ENCODE measurements at places on chromosomes 12 and 14.

- DNase-seq, result no peak
Observed at GRCh38 chr12:76533331-76533730, 26.2 kb downstream of the OSBPL8 start.

DNA sequence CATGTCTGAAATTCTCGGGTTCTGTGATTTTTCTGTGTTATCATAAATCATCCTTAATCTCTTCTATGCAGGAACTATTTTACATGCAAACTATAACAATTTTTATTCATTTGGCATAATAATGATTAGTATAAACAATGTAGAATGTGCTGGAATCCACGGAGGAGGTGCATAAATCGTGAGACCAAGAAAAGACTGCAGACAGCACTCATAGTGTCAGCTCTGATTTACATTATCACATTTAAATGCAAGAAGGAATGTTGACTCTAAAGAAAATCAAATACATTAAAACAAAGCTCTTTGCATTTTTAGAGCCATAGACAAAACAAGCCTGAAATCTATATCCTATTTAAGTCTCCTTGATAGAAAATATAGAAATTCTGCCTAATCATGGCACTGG, 501.7 kb upstream of the STXBP6 start:
- no peak for DNase-seq

DNA sequence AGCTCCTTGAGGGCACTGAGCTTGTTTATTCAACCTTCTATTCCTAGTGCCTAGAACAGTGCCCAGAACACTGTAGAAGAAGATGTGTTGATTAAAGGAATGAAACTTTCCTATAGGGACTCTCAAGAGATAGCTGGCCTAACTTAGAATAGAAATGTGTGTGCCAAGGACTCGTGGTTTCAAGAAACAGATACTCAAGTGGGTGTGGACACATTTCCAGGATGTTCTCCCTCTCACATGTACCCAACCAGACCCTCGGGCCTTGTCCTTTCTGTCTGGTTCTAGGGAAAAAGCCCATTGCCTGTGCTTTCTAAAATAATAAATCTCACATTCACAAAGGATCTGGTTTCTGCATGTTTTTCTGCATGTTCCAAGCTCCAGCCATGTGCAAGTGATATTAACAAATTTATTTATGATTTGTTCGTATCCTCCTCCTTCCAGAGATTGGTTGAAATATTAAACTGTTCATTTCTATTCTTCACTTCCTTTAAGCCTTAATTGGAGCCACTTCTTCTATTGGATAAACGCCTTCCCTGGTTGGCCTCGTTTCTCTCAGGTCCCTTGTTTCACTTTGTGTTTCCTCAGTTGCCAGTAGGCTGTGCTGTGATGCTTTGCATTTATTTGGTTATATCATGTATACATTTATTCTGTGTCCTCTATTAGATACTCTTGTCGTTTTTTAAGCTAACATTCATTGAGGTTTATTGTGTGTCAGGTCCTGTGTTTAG, 89.8 kb downstream of the CRADD start:
- peak; percentile 33 for DNase-seq

GRCh38 chr12:78181544-78182162, 351.0 kb downstream of the NAV3 start:
- no peak for DNase-seq

- no peak for DNase-seq
Observed at GRCh38 chr12:15209782-15210181, 11.4 kb downstream of the RERG start.

DNA sequence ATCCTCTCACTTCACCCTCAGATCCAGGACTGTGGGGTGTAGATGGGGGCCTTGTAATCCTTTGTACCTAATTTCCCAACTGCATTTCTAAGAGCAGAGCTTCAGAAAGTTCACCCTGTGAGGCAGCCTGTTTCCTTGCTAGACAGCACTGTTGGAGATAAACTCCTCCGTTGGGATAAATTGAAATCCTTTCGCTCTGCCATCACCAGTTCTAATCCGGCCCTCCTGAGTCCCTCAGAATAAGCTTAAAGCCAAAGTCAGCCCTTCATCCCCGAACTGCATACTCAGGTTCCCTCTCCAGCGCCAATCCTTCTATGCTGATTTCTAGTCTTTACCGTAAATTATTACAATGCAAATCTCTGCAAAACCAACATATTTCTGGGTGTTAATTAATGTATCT, 114.7 kb downstream of the PRMT8 start:
- no peak for DNase-seq

DNA sequence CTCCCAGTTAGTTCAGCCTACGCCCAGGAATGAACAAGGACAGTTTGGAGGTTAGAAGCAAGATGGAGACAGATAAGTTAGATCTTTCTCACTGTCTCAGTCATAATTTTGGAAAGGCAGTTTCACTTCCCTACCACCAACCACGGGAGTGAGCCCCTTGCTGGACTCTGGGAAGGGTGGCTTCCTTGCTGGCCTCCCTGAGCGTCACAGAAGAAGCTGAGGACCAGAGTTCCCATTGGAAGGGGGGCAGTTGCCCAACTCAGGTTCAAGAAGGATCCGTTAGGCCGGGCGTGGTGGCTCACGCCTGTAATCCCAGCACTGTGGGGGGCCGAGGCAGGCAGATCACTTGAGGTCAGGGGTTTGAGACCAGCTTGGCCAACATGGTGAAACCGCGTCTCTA, 106.2 kb upstream of the MAX start:
- no peak for DNase-seq

DNA sequence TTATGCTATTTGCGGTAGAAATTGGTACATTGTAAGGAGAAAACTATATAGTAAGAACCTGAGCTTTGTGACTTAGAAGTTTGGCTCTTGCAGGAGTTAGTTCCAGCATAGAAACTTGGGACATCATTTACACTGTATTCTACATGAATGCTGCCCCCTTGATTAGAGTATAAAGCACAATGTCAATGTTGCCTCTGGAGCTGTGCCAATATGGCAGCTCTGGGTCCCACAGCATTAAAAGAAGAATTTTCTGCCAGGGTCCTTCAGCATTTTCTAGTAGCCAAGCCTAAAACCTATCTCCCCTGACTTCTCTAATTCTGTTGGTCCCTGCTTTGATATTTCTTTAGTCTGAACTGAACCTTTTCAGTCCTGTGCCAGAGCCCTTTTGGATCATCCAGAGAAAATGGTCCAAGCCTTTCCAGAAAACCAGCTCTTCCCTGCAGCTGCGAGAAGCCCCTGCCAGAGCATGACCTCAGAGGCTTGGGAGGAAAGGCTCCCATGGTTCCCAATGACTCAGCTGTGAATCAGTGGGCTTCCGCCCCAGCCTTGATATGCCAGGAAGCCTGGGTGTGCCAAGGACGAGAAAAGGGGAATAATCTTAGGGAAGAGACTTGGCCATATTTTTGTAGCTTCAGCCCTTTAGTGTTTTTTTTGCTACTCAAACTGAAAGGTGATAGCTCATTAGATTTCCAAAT, 43.2 kb downstream of the PLEKHG7 start:
- DNase-seq, result no peak

DNA sequence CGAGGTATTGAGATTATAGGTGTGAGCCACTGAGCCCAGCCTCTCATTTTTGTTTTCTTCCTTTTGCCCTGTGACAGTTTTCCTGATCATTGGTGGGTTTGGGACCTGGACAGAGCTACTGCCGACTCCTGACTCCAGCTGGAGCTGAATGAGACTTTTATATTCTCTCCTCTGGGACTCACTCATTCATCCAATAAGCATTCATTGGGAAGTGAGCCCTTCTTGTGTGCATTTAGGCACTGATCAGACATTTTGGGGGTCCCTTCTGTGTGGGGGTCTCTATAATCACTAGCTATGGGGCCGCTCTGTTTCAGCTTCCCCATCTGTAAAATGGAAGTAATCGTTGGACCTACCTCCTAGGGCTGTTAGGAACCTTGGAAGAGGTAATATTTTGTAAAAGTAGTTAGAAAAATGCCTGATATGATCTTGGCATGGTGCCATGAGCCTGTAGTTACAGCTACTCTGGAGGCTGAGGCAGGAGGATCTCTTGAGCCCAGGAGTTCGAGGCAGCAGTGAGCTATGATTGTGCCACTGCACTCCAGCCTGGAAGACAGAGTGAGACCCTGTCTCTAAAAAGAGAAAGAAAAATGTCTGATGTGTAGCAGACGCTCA, 7.2 kb downstream of the SH2B3 start:
- no peak for DNase-seq

DNA sequence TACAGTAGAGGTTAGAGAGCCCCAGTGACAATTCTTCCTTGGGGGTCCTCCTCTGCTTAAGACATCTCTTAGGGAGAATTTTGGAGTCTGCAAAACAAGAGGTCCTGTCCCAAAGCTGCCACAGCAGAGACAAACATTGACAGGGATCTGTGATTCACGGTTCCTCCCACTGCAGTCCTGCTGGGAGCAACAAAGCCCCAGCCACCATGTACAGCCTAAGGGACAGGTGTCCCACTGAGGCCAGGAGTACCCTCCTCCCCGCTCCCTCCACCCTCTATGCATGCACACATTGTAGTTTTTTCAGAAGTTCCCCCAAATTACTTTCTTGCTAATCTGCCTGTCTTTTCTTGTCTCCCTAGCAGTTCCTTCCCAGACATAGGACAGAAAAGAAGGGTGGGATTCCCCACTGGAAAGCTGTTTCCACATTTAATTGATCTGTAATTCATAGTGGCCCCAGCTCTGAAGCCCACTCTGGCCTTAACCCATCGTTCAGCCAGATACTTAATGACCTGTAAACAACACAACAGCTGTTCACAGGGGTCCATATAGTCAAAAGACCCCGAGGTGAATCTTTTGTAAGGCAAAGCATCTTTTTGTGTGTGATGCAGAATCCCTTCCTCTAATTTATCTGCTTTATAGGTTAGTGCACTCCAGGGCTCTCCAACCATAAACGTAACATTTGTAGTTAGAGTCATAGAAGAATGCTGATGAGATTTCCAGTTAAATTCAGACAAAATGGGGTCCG, 13.9 kb upstream of the PRICKLE1 start:
- no peak for DNase-seq

DNA sequence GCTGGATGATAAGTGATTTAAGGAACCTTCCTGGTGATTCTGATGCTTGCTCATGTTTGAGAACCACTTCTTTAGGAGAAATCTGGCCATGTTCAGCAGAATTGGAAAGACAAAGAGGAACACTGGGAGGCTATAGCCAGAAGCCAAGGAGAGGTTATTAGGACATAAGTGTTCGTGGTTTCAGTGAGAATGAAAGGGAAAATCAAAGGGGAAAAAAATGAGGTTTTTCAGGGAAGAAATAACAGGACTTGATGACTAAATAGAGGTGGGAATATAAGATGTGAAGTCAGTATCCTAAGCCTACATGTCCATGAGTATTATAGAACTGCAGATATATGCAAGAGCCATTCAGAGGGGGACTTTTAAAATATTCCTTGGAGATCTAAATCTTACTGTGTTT, 95.6 kb downstream of the DAAM1 start:
- DNase-seq, result no peak

DNA sequence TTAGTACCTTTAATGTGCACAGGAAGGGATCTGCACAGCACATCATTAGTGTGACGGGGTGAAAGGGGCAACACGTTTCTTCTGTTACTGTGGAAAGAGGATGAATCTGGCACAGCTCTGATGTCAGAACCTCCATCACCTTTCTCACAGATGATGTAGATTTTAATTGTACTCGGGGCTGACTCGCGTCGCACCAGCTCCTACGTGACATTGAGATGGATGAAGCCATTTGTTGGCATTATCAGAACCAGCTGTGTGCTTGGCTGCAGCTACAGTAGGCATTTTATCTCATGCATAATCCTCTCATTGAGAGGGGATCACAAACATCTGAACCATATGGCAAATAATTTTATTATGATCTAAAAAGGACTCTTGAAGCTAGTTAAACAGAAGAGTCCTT, 173.6 kb downstream of the PDZRN4 start:
- no peak for DNase-seq

DNA sequence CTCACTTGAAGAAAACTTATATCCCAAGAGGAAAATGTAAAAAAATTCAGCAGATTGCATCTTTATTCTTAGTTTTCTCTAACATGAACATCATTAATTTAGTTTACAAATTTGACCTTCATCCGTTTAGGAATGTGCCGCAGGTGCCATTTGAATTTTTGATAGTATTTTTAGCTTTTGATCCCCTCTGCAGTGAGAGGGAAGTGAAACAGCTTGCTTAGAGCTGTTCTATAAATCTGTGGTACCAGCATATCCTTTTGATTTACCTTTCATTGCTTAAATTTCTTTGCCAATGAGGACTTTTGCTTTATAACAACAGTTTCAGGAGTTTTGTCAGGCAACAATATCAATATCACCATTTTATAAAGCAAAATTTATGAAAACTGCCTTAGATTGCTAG, 32.7 kb downstream of the DUSP6 start:
- DNase-seq, result no peak

DNA sequence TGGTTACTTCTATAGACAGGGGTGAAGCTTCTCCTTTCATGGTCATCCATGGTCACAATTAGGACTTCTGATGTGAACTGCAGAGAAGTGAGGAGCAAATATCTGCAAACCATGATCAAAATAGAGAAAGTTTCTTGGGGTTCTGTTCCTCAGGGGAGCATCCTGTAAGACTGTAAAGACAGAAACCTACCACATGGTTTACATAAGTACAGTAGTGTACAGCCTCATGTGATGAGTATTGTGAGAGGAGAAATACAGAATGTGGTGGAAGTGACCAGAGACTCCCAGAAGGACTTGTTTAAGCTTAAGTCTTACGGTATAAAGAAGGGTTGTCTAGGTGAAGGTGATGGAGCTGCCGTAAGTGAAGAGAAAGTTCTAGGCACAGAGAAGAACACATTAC, 484.7 kb downstream of the LRIG3 start:
- DNase-seq, result no peak

GRCh38 chr14:90295870-90296516, 35.7 kb downstream of the NRDE2 start:
- DNase-seq, result no peak

- no peak for DNase-seq
Observed at GRCh38 chr12:99154216-99154982, 493.2 kb upstream of the GARIN6 start.

DNA sequence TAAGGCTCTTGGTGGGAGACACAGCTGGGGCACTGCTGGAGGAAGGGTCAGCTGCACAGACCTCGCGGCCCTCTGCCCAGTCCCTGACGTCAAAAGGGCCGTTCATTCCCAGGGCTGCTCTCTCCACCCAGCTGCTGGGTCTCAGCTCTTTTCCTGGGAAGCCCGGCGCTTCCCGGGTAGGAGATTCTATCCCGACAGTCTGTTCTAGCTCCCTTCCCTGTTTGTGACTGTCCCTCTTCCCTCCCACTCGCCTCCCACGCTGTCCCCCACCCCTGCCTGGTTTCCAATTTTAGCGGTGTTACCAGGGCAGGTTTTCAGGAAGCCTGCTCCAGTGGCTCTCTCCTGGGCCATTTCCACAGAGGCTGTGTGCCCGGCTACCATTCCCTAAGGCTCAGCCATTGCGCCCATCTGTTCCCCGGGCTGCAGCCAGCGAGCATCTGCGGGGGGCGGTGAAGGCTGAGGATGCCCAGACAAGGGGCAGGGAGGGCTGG, 186.6 kb downstream of the CACNA1C start:
- DNase-seq, result no peak

GRCh38 chr12:31118347-31119191, 44.9 kb downstream of the DDX11 start:
- DNase-seq, result peak; percentile 33

DNA sequence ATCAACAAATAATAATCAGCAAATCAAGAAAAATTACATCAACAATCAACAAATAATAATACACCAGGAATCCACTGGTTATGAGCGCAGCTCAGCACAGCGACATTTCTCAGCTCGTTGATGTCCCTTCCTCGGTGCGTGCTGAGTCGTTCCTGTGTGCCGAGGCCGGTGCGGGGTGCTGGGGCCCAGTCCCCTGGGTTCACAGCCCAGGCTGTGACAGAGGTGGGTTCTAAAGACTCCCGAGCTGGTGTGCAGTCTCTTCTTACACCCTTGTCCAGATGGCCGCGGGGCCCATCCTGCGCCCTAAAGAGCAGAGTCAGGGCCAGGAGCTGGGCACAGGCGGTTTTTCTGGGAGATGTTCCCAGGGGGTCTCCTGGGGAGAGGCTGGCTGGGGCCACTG, 26.9 kb upstream of the TRAF3 start:
- DNase-seq, result no peak
